ENCODE measurements at places on chromosomes 16 and 17.

DNA sequence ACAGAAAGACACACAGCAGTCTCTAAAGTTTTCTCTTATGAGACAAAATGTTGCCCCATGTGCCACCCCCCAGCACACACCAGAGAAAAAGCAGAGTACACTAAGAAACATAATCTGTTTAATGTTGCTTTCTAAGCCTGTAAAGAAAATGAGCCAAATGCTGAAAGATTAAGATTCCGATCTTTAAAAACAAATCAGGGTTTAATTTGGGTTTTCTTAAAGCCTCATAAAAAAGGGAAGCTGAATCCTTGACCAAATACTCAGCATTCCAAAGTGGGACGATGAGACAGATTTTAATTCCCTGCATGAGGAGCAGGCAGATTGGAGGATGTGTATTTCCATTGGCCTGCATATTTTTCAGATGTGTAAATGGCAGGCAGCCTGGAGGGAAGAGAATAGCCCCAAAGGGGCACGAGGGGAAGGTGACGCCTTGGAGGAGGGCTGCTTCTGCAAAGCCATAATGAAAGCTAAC lies 118.4 kb downstream of the COPRS start:
- DNase-seq: no peak

DNA sequence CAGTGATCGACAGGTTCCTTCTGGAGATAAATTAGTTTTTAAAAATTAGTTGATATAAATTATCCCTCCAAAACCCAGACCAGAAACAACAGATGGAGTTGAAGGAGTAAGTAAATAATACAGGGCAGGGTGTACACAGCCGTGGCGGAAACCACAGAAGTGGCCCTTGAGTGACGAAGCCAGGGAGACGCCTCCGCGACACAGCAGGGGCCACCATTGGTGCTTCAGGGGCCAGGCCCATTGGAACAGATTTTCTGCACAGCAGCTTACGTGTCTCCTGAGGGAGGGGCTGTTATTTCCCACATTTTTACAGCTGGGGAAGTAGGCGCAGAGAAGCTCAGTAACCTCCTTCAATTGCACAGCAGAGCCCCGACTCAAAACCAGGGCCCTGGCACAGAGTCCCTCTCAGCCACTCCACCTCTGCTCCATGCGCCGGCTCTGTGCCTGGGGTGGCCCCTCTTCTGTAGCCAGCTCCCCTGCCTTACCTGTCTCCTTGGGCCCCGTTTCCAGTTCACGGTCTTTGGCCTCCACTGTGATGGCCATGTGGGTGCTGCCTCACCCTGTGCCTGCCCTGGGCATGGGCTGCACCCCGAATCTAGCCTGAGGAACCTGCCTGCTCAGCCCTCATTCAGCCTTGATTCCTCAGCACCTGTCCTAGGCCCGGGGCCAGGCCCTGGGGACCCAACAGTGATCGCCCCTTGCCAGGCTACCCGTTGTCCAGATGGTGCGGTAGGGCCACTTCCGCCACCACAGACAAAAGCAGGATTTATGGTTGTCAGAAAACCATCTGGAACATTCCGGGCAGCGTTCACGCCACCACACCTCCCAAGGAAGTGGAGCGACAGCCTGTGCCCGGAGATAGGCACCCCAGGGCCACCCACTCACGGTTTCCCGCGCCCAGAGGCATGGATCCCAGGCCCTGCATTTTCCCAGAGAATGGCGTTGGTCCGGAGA lies 128.5 kb upstream of the GSE1 start:
- no peak for DNase-seq

DNA sequence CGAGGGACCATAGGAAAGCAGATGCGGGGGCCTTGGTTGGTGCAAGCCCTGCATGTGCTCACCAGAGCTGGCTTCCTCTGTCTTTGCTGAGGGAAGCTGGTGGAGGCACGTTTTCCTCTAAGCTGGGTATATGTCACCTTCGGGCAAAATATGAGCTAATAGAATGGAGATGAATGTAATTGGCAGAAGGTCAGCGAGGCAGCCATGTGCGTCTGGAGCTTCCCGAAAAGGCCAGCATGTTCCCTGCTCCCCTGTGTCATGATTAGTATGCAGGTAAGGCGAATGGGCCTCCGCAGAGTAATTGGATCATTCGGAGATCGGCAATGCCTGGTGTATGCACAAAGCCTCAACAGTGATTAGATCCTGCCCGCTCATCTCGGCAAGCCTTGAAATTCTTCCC lies 806.2 kb upstream of the EEF2KMT start:
- DNase-seq: no peak

DNA sequence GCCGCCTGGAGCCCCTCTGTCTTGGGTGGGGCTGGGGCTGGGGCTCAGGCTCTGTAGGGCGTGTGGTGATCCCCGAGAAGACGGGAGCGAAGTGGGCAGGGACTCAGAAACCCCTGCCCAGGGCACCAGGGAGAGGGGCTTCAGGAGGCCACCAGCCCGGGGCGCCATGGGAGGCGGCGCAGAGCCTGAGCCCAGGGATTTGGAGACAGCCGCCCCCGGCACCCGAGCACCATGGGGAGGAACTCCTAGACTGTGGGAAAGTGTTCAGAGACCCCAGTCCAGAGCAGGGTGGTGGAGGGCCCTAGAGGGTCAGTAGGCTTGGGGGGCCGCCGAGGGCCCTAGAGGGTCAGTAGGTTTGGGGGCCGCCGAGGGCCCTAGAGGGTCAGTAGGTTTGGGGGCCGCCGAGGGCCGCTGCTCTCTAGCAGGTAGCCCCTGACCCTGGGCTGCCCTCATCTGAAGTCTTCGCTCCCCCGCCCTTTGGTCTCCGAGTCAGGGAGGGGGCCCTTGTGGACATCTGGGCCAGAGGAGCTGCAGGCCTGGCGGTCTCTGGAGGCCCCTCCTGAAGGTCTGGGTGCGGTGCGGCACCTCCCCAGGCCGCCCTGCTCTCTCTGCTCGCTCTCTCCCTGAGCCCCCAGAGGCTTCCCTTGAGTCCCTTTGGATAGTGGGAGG lies 734 bp downstream of the ARHGDIG start:
- DNase-seq: no peak

DNA sequence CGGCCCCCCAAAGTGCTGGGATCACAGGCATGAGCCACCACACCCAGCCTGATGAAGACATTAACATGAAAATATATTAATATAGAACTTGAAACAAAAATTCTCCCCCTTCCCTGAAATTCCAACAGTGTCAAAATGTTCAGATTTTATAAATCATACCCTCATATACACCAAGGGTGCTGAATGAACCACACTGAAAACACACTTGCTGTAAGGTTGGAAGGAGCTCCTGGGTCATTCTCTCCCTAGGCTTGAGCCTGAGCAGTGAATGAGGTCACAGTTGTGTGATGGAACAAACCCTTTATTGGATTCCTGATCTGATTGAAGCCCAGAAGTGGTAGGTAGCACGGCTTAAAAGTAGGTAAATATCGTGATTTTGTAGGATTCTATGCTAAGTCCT lies at the start of gene EFCAB3:
TSS of gene EFCAB3 (plus strand) at position 301 of the 400 bp plus-strand sequence. CDS start 2,427 bp downstream, outside the sequence.
- DNase-seq: no peak

DNA sequence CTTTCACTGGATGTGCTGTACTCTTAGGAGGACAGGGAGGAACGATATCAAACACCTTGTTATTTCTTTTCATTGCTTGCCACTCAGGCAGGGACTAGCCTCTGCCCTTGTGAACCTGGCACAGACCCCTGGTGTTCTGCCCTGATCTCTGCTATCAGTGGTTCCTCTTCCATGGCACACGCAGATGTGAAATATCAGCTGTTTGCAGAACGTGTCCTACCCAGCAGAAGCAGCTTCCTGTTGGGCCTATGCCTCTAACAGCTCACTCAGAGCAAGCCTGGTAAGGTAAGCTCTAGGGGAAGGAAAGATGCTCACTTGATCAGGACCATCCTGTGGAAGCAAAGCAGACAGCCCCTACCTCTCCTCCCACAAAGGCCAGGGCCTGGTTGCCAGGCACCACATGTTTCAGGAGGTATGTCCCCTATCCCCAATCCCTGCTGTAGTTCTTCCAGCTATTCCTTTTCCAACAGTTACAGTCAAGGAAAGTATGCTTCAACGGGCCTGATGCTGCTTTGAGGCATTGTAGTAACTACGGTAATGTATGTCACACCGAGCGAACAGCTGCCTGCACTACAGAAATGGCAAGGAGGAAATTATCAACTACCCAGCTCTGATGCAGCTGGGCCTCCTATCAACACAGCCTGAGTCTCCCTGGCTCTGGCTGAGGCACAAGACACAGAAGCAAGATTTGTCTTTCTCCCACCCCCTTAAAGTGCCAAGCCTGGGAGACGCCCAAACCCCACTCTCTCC lies 41.3 kb upstream of the GFOD2 start:
- no peak for DNase-seq

Measured in CD8-positive, alpha-beta memory T cell (primary cell).